ENCODE measurements at places on chromosomes 5 and 9.

GRCh38 chr5:128358826-128359225 is 179.2 kb downstream of the FBN2 start:
- no peak for DNase-seq

- DNase-seq, result no peak
Observed at GRCh38 chr9:76573905-76574760, 115.2 kb downstream of the GCNT1 start.

DNA sequence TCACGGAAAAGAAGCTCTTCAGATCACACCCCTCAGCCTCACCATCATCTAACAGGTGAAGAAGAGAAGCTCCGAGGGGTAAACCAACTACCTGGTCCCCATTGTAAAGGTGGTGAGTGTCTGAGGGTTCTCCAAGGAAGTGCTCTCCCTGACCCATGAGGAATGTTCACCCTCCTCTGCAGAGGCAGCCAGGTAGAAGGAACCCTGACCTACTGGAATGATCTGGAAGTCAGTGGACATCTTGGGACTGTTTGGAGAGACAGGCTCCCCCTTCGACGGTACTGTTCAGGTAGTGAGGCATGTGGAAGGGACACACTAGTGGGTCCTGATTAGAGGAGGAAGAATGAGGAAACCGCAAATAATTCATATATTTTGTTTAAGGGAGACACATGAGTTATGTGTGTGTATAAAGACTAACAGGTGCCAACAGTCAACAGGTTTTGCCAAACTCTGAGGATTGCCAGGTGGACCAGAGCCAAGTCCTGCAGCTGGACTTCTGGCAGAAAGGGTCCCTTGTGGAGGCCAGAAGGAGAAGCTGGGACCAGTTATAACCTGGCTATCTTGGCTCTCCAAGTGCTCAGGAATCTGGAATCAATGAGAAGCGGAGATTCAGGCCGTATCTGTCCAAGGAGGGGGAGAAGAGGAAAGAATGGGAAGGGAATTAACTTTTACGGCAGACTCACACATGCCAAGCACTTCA is 3.0 kb upstream of the ZBTB34 start:
- DNase-seq, result no peak

DNA sequence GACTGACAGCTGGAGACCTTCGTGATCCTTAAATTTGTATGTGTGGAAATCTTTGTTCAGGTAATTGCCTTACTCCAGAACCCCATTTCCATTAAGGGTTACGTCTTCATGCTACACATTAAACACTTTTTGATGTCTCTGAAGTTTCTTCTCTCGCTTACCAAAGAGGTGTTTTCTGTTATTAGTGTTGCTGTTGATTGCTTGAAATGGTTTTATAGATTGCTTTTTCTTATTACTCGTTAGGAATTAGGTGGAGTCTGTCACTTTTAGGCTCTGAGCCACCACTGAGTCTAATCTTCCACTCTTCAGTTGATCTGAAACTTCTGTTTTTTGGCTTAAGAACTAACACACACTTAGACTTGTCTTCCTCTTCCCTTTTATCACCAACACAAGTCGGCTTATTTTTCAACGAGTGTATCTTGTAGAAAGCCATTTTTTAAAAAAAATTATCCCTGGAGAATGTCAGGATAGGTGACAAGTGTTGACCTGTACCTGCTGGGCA is 62.2 kb upstream of the PPARGC1B start:
- no peak for DNase-seq

DNA sequence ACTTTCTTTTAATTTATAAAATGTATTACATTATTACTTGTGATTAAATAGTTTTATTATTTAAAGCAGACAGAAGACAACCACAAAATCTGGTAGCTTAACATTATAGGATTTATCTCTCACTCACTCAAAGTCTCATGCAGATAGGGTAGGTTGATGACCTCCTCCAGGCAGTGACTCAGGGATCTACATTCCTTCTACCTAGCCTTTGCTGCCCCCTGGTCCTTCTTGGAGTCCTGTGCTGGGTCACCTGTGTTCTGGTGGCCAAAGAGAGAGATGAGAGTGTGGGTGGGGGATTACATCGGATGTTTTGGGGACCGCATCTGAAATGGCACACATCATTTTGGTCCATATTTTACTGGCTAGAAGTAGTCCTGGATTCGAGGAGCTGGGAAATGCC is 95.7 kb upstream of the CTSL start:
- DNase-seq, result no peak

GRCh38 chr5:142795251-142795650 is 25.1 kb downstream of the ARHGAP26 start:
- no peak for DNase-seq

- DNase-seq, result no peak
Observed at GRCh38 chr5:137400571-137400970, 98.6 kb downstream of the SPOCK1 start.

DNA sequence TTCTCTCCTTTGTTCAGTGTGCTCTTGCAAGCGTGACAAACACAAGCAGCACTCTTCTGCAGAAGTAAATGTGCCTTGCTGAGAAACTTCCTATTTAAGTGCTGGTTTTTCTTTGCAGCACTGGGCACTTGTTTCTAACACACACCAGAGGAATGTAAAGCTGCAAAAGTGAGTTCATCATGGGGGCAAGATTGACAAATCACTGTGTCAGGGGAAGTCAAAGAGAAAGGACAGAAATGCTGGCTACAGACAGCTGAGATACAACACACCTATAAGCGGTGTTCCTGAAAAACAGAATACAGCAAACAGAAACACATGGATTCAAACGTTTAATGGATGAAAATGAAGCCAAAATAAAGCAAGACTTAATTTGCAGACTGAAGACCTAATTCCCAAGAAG is 19.6 kb downstream of the ROR2 start:
- no peak for DNase-seq

DNA sequence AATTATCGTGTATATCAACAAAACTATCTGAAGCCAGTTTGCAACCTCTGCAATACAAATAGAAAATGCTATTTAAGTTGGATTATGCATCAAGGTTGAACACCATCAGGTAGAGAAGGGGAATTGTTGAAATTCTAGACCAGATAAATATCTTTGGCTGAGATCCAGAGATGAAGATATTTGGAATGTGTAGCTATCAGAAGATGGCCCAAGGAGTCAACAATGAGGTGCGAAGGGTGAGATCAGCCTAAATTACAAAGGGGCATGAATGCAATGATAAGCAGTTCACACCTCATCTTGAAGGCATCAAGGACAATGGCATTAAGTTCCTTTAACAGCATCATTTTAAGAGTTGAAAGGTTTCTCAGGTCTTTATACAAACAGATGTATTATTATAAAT is 572.1 kb upstream of the DMAC1 start:
- no peak for DNase-seq

- DNase-seq, result peak; percentile 37
Observed at GRCh38 chr5:132363431-132364112, 5.9 kb upstream of the SLC22A5 start.

DNA sequence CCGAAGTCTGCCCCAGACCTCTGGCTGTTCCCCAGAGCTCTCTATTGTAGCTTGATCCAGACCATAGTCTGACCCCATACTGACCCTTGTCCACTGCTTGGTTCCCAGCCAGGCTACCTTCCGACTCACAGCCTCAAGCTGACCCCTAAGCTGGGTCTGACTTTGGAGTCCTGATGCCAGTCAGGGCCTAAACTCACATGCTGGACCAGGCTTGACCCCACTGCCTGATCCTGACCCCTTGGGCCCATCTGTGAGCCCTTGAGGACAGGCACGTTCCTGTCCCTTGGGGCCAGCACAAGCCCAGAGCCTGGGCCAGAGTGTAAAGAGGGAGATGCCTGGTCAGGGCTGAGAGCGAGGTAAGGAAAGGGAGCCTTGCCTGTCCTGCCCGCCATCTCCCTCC is 32.7 kb upstream of the ENHO start:
- DNase-seq, result no peak

DNA sequence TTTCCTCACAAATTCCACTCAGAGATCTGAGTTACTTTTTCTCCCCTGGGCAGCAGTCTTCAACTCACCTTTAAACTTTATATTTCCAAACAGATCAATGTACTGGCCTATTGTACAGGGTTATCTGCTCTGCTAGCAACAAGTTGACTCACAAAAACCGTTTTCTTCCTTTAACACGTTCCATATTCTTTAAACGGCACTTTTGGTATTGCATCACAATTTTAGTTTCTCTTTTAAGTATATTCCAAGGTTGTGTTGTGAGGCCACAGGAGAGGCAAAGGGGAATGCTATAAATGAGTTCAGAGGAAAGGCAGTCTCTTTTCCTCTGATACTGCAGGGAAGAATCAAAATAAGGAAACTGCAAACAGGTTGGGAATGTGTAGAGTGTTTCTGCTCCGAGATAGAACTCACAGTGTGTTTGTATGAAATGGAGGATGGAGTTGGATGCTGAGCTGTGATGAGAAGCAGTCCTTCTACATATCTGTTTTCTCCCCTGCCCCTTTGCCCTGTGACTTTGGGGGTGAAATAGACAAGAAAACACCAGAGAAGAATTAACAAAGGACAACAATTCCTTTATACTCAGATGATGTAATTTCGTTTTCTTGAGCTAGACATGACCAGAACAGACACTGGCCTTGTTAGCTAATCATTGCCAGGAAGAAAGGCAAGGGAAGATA is 9.9 kb upstream of the ALDOB start:
- DNase-seq, result no peak

DNA sequence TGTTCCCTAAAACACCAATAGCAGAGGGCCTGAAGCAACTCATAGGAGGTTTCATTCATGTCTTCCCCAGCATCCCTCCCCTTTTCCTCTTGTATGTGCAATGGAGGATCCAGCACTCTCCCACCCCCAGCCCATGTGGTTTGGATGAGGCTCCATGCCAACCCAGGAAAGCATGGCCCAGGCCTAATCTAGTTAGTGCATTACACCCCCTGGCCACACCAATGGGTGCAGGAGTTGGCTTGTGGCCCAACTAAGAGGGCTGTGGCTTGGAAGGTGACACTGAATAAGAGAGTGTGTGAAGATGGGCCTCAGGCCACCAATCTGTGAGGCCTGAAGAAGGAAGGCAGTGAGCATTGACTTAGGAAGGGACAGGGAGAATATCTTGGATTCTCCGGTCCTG is 70.8 kb upstream of the SMIM23 start:
- DNase-seq, result no peak

- DNase-seq, result no peak
Observed at GRCh38 chr9:89792189-89793123, 187.6 kb downstream of the GADD45G start.

- DNase-seq, result no peak
Observed at GRCh38 chr5:120550358-120550757, 86.3 kb downstream of the PRR16 start.

DNA sequence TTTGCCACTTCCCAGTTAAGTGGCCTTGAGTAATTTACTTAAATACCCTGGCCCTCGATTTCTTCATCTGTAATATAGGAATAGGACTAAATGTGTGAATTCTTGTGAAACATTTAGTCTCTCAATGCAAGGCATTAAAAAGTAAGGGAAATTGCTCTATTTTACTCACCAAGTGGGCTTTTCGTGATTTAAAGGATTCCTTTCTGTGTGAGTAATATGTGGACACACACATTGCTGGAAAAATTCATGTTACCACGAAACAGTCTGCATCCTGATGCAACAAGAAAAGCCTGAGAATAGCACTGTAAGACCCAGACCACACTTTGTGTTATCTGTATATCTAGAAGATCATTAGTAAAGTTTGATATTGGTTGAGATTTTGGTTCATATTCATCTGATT is 1243.0 kb upstream of the CDH9 start:
- no peak for DNase-seq

DNA sequence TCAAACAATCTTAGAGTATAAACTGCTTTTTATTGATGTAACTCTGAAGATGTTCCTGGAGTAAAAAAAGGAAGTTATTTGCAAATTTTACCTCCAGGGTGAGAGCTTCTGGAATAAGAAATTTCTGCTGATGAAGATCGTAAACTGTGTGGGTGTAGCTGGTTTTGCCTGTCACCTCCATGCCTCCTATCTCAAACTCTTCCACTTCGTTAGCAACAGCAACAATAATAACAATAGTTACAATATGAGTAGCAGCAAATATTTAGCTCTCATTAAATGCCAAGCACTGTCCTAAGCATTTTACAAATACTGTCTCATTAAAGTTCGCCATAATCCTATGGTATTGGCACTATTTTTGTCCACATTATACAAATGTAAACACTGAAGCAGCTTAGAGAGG is 57.9 kb downstream of the GCNT1 start:
- no peak for DNase-seq

All from GOT3 (cell line).